Fibroblast of gingiva (primary cell): ENCODE measurements at places on chromosomes 5 and 9.

GRCh38 chr9:89864257-89864656, 259.4 kb downstream of the GADD45G start:
- DNase-seq, result no peak

GRCh38 chr5:36536616-36537005, 69.8 kb upstream of the SLC1A3 start:
- no peak for DNase-seq

DNA sequence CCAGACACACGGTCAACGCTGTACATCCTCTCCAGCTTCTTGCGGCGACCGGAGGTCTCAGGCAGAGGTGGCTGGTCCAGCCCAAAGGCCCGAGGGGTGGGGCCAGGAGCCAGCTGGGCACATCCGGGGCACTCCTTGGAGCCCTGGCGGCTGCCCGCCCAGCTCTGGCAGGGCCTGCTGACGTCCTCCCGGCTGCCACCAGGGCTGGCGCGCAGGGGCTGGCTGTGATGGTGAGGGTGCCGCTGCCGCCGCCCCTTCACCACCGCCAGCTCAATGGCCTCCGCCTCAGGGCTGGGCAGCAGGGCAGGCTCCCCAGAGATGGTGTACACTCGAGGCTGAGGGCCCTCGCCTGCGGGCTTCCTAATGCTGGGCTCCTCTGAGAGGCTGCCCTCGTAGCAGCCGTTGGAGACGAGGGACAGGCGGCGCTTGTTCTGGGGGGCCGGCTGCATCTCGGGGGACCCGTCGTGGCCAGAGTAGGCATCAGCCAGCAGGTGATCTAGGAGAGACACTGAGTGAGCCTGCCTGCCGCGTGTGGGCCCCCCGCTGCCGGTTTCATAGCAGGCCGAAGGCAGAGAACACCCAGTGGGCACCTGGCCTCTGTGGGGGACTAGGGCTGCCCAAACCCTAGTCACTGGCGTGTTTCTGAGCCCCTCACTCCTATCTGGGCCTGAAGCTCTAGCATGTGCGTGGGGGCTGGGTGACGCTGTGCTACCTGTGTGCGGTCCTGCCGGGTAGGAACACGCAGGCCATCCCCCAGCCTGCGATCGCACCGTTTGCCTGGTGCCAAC, 1.5 kb downstream of the NSMF start:
- no peak for DNase-seq

- DNase-seq, result peak; percentile 69
Measured at GRCh38 chr9:116589392-116590354, 97.4 kb upstream of the TRIM32 start.

- peak; percentile 76 for DNase-seq
Measured at GRCh38 chr9:4099976-4100735, 199.7 kb downstream of the GLIS3 start.

DNA sequence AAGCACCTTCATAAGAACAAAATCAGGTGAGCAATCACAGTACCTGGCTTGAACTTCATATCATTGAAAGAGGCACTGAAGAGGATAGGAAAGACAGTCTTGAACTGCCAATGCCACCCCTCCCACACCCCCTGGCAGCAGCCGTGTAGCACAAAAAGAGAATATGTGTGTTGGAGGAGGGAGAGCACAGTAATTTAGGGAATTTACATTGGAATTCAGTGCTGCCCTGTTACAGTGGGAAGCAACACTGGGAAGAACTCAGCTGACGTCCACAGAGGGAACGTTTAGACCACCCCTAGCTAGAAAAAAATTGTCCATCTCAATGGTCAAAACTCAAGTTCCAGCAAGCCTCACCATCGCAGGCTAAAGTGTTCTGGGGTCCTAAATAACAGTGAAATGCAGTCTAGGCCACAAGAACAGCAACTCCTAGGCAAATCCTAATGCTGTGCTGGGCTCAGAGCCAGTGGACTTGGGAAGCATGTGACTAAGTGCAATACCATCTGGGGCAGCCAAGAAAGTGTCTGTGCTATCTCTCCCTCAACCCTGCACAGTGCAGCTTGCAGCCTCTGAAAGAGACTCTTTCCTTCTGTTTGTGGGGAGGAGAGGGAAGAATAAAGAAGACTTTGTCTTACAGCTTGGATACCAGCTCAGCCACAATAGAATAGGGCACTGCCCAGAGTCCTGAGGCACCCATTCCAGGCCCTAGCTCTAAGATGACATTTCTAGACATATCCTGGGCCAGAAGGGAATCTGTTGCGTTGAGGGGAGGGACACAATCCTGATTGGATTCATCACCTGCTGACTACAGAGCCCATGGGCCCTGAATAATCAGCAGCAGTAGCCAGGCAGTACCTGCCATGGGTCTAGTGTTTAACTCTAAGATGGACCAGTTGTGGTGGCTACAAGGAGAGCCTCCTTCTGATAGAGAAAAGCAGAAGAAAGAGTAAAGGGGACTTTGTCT, 62.1 kb upstream of the VLDLR start:
- DNase-seq, result peak; percentile 67

DNA sequence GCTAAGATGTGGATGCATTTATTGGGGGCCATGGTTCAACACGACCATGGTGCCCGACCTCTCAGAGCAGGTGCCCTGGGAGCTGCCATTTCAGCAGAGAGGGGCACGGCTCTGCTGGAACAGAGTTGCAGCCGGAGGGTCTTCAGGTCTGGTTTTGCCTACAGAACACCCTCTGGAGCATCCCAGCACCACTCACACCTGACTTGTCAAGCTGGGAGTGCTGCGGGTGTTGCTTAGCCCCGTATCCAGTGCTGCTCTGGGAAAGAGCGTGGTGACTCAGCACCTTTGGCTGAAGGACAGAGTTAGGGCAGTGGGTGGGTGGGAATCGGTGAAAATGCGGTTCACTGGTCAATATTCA, 36.5 kb upstream of the IRX4 start:
- DNase-seq, result no peak

GRCh38 chr5:178606269-178606668, 16.1 kb upstream of the COL23A1 start:
- DNase-seq, result no peak

- no peak for DNase-seq
Measured at GRCh38 chr9:115262952-115263351, 145.0 kb upstream of the TNC start.

DNA sequence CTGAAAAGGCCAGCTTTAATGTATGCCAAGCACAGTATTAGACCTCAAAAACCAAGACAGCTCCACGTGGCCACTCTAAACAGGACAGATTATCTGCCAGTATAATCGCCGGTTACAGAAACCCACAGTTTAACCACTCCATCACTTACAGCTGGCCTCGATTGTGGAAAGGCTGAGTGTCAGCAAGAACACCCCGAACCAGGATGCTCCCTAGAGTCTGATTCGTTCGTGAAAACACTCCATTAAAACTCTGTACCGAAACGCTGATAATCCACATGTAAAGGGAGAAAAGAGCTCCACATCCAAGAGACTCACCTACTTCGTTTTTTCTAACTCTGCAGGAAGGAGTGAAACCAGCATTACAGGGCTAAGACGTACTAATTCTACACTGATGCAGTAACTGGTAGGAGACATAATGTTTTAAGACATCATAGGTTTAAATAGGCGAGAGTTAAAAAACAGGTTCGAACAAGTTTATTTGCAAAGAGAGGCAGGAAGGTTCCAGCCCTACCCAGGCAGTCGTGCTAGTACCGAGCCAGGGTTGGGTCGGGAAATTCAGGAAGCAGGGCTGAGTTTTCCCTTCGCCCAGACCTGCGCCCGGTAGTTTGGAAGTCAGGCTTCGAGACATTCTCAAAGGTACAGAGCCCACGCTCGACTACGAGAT, 949 bp downstream of the SERINC5 start:
- DNase-seq, result peak; percentile 10

GRCh38 chr5:14179446-14179845, 36.3 kb downstream of the TRIO start:
- no peak for DNase-seq

DNA sequence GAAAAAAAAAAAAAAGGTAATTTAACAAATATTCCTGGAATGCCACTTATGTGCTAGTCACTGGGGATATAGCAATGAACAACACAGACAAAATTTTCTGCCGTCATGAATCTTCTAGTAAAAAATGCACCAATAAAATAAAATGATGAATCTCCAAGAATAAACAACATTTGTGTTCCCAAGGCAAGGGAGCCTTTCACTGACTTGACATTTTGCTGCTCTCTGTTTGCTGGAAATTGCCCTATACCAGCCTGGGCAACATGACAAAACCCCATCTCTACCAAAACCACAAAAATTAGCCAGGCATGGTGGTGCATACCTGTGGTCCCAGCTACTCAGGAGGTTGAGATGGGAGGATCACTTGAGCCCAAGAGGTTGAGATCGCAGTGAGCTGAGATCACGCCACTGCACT, 64.5 kb upstream of the ERBIN start:
- DNase-seq, result peak; percentile 98

- peak; percentile 57 for DNase-seq
Measured at GRCh38 chr5:57805732-57806131, 323.1 kb upstream of the ACTBL2 start.

DNA sequence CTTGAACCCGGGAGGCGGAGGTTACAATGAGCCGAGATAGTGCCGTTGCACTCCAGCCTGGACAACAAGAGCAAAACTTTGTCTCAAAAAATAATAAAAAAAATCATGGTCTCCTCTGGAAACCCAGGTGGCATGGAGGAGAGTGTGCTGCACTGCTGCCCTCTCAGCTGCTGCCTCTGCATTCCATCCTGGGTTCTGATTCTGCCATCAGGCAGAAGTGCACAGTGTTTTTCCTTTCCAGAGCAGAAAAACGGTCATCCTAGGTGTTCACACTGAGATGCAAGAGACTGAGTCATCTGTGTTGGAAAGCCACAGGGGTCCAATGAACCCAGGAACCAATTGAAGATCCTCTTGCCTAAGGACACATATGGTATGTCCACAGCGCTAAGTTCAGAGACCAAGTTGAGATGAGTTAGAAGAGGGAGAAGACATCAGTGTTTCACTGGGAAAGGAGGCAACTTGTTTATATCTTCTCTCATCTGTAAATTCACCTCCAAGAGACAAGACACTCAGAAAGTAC, 88.8 kb upstream of the DMRT1 start:
- no peak for DNase-seq

GRCh38 chr9:98049288-98050072, 7.1 kb upstream of the NANS start:
- DNase-seq, result no peak

DNA sequence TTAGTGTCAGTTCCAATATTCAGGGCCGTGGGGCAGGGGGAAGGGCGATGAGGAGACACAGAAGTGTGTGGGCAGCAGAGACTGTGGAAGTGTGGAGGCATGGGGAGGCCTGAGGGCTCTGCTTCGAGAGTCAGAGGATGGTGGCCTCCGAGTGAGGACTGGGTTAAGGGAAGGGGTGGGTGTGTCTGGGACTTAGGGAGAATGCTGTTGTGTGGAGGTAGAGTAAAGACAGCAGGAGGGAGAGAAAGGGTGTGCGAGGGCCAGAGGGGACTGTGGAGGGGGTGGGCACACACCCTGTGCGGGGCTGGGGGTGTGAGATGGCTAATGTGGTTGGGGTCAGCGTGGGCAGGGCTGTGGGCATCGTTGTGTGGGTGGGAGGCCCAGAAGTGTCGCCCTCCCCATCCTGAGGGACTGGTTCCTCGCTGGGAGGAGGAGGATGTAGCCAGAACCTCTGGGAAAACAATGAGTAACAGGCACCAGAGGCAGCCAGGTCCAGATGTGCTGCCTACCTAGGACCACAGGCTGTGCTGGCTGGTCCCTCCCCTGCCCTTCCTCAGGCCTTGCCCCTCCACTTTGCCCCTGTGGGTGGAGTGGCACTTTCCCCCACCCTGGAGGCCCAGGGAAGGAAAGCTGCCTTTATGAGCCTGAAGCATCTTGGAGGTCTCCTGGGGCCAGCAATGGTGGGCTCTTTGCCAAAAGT, 4.2 kb downstream of the USP20 start:
- DNase-seq, result no peak

DNA sequence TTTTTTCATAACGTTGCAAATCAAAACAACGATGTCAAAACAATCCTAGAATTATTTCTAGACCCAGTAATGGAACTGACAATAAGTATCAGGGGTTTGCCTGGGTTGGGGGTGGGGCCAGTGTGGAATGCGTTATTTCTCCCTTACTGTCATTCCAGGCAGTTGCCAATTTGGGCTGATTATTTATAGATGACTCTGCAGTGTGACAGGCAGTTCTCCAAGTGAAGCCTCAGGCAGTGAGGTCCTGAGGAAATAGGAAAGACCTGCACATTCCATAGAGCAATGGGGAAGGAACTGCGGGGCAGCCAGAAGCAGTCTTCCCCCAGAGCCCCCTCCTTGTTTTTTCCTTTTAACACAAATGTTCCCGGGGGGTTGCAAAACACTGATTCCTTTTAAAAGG, 179.0 kb downstream of the YTHDC2 start:
- no peak for DNase-seq

GRCh38 chr5:122916490-122916889, 71.1 kb downstream of the SNX24 start:
- DNase-seq, result no peak

- DNase-seq, result no peak
Measured at GRCh38 chr9:95458666-95459065, 58.1 kb downstream of the PTCH1 start.

- DNase-seq, result no peak
Measured at GRCh38 chr5:116475338-116475737, 99.3 kb downstream of the SEMA6A start.

DNA sequence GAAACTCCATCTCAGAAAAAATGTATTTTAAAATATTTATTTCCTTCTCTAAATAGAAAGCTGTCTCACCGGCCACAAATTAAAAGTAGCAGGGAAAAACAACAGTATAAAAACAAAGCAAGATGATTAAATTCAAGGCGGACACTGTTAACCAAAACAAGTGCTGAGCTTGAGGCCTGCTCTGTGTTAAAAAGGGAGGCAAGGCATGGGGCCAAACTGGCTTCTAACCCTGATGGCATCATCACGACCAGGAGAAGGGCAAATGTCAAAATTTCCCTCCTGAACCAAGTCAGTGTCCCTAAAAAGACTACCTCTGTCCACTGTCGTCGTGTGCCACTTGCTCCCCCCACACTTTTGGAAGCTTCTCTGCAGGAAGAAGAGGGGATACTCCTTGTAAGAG, 116.1 kb downstream of the MSX2 start:
- DNase-seq, result no peak

DNA sequence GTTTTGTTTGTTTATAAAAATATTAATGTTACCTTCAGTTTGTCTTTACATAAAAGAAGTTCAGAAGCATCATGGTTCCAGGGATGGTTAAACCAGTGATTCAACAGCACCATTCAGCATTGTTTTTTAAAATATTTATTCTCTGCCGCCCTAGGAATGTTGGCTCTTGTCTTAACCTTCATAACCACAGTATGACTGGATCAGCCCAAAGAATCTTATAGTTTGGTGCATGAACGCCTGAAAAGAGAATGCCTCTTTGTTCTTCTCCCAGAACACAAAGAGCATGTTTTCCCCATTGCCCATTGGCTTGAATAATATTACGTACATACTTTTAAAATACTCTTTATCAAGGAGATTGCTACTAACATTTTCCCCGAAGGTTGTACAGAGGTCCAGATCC, 413.4 kb downstream of the ANXA1 start:
- peak; percentile 6 for DNase-seq

- no peak for DNase-seq
Measured at GRCh38 chr5:126527892-126528291, 67.1 kb downstream of the ALDH7A1 start.

GRCh38 chr9:27715651-27716050, 142.4 kb upstream of the C9orf72 start:
- DNase-seq, result no peak
